ENCODE measurements at places on chromosomes 12 and 14.

- DNase-seq = no peak
Measured at GRCh38 chr12:61854902-61855301, 405.3 kb upstream of the USP15 start.

DNA sequence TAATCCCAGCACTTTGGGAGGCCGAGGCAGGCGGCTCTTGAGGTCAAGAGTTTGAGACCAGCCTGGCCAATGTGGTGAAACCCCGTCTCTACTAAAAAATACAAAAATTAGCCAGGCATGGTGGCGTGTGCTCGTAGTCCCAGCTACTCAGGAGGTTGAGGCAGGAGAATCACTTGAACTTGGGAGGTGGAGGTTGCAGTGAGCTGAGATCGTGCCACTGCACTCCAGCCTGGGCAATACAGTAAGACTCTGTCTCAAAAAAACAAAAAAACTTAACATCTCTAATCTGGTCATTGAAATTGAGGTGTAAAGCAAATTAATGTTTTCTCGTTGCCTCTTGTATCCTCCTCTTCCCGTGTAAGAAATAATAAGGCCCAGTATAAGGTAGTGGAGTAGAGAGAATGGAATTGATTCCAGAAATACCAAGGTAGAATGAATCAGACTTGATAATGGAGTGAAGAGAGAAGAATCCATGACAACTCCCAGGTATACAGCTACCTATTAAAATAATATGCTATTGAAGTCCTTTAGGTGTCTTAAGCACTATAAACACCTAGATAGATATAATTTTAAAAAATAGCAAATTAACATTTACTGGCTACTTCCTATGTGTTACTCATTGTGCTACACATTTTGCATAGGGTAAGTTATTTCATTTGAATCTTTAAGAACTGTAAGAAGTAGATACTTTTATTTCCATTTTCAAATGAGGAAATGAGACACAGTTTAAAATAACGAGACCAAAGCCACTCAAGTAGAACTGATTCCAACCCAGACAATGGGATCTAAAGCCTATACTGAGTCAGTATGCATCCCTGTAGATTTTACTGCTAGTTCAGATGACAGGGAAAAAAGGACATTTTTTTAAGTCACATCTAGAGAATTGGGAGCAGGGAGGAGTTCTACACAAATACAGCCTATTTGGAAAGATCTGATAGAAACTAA is 23.2 kb downstream of the RAP1B start:
- DNase-seq = no peak

GRCh38 chr14:33647385-33647786 is 303.5 kb downstream of the EGLN3 start:
- no peak for DNase-seq

DNA sequence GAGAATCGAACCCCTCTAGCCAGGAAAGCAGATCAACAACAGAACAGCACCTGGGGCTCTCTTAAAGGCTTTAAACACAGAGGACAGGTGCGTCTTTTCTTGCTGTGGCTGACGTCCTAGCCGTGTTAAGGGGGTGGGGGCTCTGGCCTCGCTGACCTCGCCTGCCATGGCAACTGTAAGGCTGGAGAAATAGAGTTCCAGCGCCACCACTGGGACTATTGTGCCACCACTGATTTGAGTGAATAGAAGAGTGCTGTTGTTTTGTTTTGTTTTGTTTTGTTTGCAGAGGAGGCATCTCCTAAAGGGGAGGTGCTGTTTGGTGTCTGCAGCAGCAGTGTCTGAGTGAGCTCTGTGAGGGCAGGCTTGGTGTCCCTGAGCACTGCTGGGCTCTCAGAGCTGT is 34.2 kb upstream of the PRMT8 start:
- no peak for DNase-seq

DNA sequence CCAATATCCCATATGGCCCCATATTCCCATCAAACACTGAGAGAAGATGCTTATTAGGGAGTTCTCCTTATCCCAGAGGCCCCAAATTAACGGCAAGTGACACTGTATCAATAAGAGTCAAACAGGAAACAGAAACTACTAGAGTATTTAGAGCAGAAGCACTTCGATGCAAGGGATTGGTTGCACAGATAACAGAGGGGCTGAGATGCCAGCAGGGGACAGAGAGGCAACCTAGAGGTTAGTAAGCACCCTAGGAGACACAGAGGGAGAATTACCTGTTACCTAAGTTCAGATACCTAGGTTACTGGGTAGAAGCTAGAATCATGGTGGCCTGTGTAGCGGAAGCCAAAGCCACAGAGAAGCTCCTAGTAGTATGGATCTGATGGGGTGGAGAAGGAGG is 2.9 kb downstream of the HEBP1 start:
- DNase-seq = no peak

DNA sequence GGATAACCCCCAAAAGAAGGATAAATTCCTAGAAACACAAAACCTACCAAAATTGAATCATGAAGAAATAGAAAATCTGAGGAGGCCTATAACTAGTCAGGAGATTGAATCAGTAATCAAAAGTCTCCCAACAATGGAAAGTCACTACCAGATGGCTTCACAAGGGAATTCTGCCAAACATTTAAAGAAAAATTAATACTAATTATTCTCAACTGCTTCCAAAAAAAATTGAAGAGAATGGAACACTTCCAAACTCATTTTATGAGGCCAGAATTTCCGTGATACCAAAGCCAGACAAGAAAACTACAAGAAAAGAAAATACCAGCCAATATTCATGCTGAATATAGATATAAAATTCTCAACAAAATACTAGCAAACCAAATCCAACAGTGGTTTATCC is 7.8 kb upstream of the ABCC9 start:
- no peak for DNase-seq

DNA sequence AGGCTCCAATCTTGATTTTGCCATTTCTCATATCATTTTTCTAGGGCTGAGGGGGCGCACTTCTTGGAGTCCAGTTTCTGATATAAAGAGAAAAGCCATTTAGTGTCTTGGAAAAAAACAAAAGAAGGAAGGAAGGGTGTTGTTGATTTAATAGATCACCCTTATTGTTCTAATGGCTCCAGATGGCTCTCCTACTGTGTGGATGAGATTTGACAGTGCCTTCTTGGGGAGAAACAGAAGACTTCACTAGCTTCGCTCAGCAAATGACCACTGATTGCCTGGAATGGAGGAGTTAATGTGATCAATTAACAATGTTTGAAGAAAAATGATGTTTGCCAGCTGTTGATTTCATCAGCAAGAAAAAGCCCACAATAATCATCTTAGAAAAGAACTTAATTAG is 216.2 kb downstream of the APAF1 start:
- no peak for DNase-seq

DNA sequence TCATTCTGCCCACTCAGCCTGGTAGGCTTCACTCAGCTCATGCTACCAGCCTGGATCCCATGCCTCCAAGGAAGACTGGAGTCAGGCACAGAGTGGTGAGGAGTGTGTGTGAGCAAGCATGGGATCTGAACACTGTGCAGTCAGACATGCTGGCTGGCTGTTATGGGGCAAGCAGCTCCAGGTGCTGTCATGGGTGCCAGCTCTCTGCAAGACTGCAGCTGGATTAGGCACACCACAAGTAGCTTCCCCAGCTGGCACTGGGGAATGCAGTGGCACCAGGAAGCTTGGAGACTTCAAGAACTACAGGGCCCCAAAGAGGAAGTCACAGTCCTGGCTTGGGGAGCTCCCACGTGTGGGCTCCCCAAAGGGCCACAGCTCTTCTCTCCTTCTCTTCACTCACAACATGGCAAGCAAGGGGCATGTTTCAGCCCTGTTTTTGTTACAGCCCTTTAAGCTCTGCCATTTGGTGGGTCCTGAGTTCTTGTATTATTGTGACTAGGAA is 202.5 kb downstream of the VRK1 start:
- no peak for DNase-seq

GRCh38 chr14:71372411-71372838 is 465.2 kb downstream of the PCNX1 start:
- DNase-seq = no peak

All from foreskin melanocyte (primary cell).